Femur (tissue), 1 donor: ENCODE measurements at places on chromosomes 5 and 9.

DNA sequence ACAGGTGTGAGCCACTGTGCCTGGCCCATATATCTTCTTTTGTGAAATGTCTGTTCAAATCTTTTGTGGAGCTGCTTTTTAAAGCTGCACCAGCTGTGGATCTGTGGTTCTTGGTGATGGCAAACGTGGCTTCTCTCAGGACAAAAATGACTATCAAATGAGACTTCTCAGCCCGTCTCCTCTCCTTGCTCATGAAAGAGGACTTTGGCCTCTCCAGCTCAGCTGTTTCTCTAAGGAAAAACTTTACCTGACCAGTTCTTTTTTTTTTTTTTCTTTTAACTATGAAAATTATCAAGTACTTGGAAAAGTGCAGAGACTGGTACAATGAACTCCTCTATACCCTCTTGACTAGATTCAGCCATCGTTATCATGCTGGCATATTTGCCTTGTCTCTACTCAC is 44.8 kb downstream of the RALGPS1 start:
- no peak for DNase-seq

GRCh38 chr5:110376281-110376951 is 350.1 kb downstream of the TMEM232 start:
- no peak for DNase-seq

GRCh38 chr5:9454012-9454481 is 91.8 kb downstream of the SEMA5A start:
- DNase-seq, result no peak

- peak; percentile 46 for DNase-seq
These were observed 125.6 kb downstream of the ALDH1A1 start for GRCh38 chr9:72826996-72827949.

GRCh38 chr5:4901924-4902323 is 238.2 kb upstream of the ADAMTS16 start:
- no peak for DNase-seq

- DNase-seq, result no peak
These were observed 65.9 kb downstream of the ROR2 start for GRCh38 chr9:91884153-91884552.

DNA sequence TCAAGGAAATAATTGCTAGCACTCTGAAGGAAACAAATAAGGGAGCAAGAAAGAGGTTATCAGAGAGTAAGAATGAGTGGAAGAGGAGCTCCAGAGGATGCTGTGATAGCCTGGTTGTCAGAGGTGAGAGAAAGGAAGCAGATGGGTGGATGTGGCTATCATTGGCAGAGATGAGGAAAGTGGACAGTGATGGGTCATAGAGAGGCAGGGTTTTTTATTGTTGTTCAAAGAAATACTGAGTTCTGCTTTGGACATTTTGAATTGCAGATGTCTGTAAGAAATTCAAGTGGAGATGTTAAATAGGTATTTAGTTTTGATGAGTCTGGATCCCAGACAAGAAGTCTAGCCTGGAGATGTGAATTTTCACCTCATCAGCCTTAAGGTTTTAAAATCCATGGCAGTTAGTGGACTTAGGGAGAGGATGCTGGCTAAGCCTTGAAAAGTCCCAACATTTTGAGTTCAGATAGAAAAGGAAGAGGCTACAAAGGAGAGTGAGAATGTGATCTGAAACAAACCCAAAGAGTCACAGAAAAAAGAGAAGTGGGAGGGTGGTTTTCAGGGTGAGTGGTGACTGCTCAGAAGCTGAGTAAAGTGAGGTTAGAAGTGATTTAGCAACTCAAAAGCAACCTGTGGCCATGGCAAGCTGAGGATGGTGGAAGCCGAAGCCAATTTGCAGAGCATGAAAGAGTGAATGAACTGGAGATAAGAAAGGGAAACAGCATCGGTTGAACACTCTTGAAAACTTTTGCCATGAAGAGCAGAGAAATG is 50.4 kb downstream of the PPIC start:
- no peak for DNase-seq

- no peak for DNase-seq
These were observed 7.4 kb downstream of the CPEB4 start for GRCh38 chr5:173895401-173896165.
